ENCODE measurements at places on chromosomes 2 and 18.

DNA sequence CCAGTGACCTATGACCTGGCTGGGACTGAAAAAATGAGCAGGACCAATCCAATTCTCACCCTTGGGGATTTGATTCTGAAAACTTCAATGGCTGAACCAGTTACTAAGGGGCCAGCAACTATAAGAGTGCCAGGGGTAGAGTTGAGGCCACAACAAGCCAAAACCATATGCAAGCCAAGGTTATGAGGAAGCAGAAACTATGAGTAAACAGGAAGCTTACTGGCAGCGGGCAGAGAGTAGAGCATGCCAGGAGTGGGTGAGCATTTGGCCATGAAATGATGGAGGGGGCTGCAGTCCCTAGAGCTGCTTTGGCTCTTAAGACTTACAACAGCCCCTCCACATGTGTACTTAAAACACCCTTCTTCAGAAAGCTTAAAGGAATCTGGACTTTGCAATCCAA, 82.4 kb downstream of the RBMS1 start:
- DNase-seq = no peak

GRCh38 chr2:108583903-108584520, 49.7 kb downstream of the LIMS1 start:
- no peak for DNase-seq

DNA sequence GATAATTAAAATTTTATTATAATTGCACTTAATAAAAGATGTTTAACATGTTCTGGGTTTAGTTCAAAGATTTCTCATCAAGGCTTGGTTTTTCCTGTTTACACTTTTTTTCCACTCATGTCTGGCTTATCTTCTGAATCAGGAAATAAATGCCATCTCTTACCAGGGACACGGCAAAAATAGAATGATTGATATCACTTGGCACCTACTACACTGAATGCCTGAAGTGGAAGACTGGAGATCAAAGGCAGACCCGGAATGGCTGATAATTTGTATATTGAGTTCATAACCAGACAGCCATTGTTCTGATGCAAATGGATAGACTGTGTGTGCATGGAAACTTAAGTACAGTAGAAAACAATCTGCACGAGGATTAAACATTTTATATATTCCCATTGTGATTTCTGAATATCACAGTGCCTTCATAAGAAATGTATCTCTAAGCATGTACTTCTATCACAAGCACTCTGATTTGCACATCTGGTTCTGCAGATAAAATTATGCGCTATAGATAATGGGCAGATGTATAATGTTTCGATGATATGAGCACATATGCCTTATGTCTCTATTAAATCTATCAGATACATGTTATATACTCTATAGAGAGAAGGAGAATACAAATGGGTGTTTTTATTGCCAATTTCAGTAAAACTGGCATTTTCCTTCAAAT, 304.8 kb downstream of the RND3 start:
- no peak for DNase-seq

GRCh38 chr2:160331258-160332025, 131.4 kb upstream of the ITGB6 start:
- no peak for DNase-seq

GRCh38 chr2:34848132-34848531, 1249.0 kb upstream of the FAM98A start:
- no peak for DNase-seq

GRCh38 chr2:135732561-135732960, 9.1 kb upstream of the UBXN4 start:
- DNase-seq = no peak

- DNase-seq = no peak
Measured at GRCh38 chr2:10329580-10329879, 26.8 kb downstream of the HPCAL1 start.

GRCh38 chr2:28619213-28620196, 123.6 kb downstream of the PLB1 start:
- peak; percentile 33 for DNase-seq

GRCh38 chr2:85995648-85996529, 107.1 kb upstream of the ST3GAL5 start:
- no peak for DNase-seq

DNA sequence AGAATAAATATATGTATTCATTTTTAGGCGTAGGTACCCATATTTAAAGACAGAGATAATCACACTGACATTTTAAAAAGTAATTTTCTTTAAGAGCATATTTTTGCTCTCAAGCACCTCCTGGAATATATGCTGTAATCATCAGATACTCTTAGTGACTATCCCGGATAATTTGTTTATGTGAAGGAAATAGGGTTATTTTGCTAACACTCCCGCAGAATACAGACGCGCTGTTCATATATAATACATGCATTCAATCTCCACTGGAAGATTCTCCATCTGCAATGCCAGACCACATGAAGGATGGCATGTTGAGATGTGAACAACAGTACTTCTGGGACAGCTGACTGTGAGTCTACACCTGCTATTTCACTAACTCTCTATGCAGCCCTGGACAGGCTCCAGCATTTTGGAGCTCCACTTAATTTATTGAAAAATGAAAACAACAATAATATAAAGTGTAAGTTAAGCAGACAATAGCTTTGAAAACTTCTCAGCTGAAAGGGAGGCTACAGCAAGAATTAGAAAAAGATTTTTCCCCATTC, 430.6 kb downstream of the TMX3 start:
- no peak for DNase-seq

DNA sequence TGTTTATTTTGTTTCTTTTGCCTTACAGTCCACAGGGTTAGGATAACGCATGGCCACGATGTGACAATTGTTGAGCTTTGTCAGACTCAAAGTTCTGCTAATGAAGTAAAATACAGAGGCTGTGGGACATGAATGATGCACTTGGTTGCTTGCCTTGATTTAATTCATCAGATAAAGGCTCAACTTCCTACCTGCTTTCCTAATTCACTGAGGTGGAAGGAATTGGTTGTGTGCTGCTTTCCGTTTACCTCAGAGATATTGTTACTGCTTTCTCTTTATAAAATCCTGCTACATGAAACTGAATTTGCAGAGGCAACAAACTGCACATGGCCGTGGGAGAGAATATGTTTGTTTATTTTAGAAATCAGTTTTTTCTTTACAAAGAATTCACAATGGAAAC, 6.6 kb downstream of the RIT2 start:
- DNase-seq = no peak

DNA sequence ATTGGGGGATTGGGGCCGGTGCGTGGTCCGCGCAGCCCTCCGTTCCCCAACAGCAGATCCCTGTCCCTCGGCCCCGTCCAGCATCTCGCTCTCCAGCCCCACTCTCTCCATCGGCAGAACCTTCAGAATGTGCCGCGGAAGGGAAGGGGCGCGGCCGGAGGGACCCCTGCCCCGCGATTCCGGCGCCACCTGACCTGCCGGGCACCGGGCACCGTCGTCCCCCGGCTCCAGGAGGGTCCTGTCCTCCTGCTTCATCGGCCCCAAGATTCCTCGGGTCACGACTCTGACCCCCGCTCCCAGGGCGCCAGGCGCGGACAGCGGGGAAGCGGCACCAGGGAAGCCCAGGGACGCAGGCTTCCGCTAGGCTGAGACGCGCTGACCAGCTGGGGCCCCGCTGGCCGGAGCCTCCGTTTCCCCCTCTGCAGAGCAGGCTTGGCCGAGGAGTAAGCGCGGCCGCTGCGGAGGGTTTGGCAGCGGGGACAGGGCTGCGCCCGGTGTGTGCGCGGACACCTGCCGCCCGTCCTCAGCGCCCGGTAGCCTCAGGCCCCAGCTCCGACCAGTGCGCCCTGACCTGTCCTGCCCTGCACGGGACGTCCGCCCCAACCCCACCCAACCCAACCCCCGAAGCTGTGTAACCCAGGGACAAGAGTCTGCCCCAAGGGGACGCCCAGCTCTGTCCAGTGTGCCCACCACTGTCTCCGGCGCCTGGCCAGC, 16.8 kb upstream of the BOK start:
- no peak for DNase-seq

GRCh38 chr2:71938659-71939587, 208.7 kb downstream of the CYP26B1 start:
- no peak for DNase-seq

GRCh38 chr2:201786471-201786870, 5.7 kb upstream of the ALS2 start:
- DNase-seq = no peak

DNA sequence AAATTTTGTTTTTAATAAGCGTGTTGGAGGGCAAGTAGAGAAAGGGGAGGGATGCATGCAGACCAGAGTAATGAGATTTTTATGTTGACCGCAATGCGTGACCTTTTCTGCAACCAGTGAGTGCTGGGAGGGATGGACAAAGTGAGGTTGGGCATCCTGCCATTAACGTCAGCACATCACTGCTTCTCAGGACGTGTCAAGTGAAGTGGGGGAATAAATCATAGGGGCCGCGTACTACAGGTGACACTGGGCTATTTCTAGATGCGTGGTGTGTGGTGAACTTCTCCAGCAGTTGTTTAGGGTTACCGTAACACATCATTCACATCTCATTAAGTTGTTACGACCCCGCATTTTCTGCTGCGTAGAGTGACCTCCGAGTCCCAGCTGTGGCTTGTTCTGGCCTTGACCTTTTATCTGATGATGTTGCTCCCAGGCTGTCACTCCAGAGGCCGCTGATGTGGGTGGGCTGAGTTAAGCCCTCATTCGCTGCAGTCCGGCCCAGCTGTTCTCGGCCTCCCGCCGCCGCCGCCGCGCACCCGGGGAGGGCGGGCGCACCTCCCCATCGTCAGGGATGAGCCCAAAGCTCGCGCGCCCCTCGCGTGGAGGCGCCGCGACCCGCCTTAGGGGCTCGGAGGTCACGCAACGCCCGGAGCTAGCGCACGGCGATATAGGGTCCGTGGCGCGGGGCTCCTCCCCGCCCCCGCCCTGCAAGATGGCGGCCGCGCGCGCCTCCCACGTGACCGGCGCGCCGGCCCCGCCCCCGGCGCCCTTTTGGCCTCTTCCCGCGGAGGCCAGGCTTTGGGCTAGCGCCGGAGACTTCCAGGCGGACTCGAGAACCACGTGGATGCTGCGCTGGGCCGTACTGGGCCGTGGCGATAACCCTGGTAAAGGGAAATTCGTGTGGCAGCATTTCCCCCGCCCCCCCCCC, 3.5 kb downstream of the ZCCHC2 start:
- peak; percentile 92 for DNase-seq

DNA sequence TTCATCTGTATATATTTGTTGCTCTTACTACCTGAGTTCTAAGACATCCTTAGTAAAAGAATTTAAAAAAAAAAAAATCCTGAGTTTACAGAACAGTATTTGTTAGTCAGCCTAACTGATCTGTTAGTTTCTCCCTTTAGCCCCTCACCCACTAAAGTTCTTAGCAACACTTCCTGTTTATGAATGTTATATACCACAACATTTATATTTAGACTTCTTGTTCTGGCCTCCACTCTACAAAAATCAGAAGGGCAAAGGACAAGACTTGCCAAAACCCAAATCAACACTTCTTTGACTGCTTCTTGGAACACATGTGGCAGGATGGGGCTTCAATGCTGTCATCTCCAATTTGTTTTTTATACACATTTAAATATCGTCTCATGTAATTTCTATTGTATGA, 71.1 kb downstream of the MGAT5 start:
- no peak for DNase-seq

GRCh38 chr2:215832791-215833190, 180.6 kb downstream of the MREG start:
- DNase-seq = no peak

DNA sequence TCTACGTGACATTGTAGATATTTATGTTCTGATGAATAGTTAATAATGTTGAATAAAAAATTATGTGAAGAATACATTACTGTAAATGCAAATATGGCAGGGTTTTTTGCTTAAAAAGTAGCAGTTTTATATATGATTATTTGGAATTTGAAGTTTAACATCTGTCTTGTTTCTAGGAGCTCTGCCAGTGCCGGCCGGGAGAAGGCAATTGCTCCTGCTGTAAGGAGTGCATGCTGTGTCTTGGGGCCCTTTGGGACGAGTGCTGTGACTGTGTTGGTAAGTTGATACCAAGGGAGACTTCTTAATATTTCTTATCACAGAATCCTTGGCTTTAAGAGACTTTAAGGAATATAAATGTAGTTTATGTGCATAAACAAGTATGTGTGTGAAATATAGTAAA, 25.2 kb downstream of the TWSG1 start:
- DNase-seq = no peak

GRCh38 chr2:172415865-172416183, 11.6 kb upstream of the ITGA6 start:
- no peak for DNase-seq

GRCh38 chr2:39024833-39025232, 96.0 kb downstream of the SOS1 start:
- DNase-seq = no peak

- DNase-seq = no peak
Measured at GRCh38 chr2:4381049-4381448, 677.7 kb downstream of the DCDC2C start.

DNA sequence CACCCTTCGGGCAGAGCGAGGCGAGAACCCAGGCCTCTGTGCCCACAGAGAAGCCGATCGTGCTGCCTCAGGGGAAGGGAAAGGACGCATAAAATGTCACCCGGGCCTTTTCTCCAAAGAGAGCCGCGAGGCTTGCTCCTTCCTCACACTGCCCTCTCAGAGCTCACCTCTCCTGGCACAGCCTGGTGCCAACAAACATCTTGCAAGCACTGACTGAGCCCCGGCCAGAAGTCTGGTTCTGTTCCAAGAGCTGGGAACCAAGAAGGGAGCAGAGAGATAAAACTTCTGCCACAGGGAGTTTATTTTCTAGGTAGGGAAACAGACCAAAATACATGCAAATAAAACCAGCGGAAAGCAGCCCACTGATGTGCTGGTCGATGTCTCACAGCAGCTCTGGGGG, 13.6 kb upstream of the ADI1 start:
- DNase-seq = no peak

DNA sequence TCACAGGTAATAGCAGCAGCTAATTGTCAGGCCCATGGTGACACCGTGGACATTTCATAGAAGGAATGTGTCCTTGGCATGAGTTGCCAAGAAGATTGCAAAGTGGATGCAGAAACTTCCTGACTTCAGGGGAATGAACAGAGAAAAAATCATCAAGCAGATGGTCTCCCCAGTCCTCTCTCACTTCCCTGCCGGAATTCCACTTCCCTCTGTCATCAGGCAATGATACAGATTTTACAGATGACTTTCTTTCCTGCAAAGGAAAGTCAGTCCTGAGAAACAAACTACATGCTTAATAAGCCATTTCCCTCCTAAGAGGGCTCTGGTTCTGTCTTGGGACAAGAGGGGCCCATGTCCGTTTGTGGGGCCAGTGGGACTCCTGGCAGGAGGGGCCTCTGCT, 45.7 kb downstream of the KCNF1 start:
- DNase-seq = no peak
